Sigmoid colon (tissue), 7 donors: ENCODE measurements at places on chromosomes 2 and 18. TPM values are rescaled to one million over a fixed set of nuclear protein-coding genes. Genes with fewer than 3 reads are reported as not detected.

DIS3L2 gene
- total RNA-seq, result 23.9 TPM

CPO gene
- total RNA-seq, result 0.33 TPM

SIX3 gene
- total RNA-seq, result not detected

SLC23A3 gene
- total RNA-seq, result 0.14 TPM

CPLX4 gene
- total RNA-seq, result not detected

ALLC gene
- total RNA-seq, result not detected

GREB1L gene
- 6.9 TPM for total RNA-seq

HOXD13 gene
- total RNA-seq, result 33.5 TPM

IL36RN gene
- not detected for total RNA-seq

YPEL5 gene
- 144 TPM for total RNA-seq

- H3K27ac ChIP-seq, result no peak overlapping the region
- H3K4me1 ChIP-seq, result peaks cover 4% of the 10 kb centered on the region
- DNase-seq, result no peak
These were observed 38.6 kb upstream of the POLE4 start for GRCh38 chr2:74919827-74920226.

DNA sequence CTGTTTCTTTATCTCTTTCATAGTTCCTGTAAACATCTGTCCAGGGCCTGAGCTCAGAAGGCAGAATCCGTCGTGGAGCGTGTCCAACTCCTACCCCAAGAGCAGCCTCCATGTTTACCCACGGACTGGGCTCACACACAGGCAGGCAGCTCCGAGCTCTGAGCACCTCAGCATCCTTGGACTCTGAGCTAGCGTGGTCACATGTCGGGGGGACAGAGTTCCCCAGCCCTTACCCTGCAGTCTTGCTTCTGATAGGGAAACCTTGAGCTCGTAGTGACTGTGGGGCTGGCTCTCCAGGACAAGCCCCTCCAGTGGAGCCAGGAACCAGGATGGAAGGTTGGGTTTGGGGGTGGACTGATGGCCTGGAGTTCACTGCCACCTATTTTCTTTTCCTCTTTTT is 15.1 kb upstream of the ST3GAL5 start:
- DNase-seq, result peak; percentile 46
- H3K4me3 ChIP-seq, result no peak overlapping the region
- peaks cover 13% of the 10 kb centered on the region for H3K4me1 ChIP-seq
- no peaks in the 10 kb centered on the region for H3K27me3 ChIP-seq
- H3K27ac ChIP-seq, result peak overlapping the region; percentile 73

DNA sequence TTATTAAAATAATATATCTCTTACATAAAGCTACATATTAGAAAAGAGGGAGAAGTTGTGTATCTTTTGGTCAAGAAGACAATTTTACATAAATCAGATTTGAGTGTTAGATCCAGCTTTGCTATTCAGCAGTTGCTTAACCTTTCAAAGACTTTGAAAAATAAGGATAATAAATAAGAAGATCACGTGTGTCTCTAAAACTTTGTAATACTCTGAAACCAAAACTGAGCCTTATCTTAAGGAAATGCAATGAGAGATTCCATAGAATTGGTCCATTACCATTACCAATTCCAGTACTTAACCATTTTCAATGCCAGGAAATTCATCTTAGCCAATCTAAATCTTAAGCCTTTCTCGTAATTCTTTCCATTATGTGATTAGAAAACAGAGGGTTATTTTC is 89.2 kb upstream of the COL5A2 start:
- H3K27me3 ChIP-seq, result no peaks in the 10 kb centered on the region
- H3K27ac ChIP-seq, result peak overlapping the region; percentile 32
- H3K36me3 ChIP-seq, result no peaks in the 10 kb centered on the region
- no peak for DNase-seq
- no peak overlapping the region for H3K4me3 ChIP-seq
- H3K4me1 ChIP-seq, result no peaks in the 10 kb centered on the region

DNA sequence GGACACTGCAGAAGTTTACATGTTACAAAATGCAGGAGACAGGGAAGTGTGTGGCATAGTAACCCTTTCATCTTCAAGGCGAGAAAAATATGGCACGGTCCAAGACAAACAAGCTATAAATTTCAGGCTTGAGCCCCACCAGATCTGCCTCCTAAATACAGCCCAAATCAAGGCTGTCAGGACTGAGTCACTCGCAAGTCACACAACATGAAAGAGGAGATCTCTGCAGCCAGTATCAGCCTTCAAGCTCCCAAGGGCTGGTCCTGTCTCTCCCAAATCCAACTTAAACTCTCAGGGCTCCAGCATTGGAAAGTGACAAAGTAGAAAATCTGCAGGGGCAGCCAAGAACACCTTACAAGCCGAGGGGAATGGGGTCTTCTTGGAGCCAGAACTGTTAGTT is 106.3 kb upstream of the GATA6 start:
- H3K36me3 ChIP-seq, result no peaks in the 10 kb centered on the region
- no peak for DNase-seq
- no peaks in the 10 kb centered on the region for H3K4me1 ChIP-seq
- H3K27me3 ChIP-seq, result no peaks in the 10 kb centered on the region
- H3K27ac ChIP-seq, result no peak overlapping the region

DNA sequence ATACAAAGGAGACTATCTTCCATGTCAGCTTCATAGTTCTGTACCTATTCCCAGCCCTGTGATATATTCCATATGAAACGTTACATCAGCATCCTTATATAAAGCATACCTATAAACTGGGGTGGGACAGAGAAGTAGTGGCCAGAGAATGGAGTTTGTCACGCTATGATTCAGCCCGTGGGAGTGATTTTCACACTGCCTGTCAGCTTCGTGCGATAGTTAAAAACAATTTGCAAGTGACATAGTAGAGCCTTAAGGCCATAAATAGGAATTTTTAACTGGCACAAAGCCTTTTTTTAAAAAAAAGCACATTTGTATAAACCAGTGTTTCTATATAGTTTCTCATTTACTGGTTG is 30.2 kb downstream of the PKP4 start:
- H3K27ac ChIP-seq, result no peak overlapping the region
- H3K27me3 ChIP-seq, result no peaks in the 10 kb centered on the region
- peaks cover 24% of the 10 kb centered on the region for H3K4me1 ChIP-seq

- no peaks in the 10 kb centered on the region for H3K4me1 ChIP-seq
- no peaks in the 10 kb centered on the region for H3K27me3 ChIP-seq
- no peaks in the 10 kb centered on the region for H3K36me3 ChIP-seq
- H3K27ac ChIP-seq, result no peak overlapping the region
- peak; percentile 49 for DNase-seq
These were observed 54.6 kb downstream of the CYP27C1 start for GRCh38 chr2:127165539-127165935.

- H3K4me3 ChIP-seq, result no peak within 1 kb of the TSS
- H3K27me3 ChIP-seq, result no peaks in the 10 kb centered on the region
- no peak for DNase-seq
These were observed at the start of gene KYNU for GRCh38 chr2:142877216-142877838. KYNU (plus strand) TSS chr2:142877664; CDS start chr2:142885368, 7,704 bp downstream.

GRCh38 chr18:79945118-79946042 is 6.1 kb downstream of the SLC66A2 start:
- DNase-seq, result peak; percentile 43
- H3K4me3 ChIP-seq, result no peak overlapping the region
- H3K4me1 ChIP-seq, result peaks cover 49% of the 10 kb centered on the region
- peaks cover 19% of the 10 kb centered on the region for H3K36me3 ChIP-seq

DNA sequence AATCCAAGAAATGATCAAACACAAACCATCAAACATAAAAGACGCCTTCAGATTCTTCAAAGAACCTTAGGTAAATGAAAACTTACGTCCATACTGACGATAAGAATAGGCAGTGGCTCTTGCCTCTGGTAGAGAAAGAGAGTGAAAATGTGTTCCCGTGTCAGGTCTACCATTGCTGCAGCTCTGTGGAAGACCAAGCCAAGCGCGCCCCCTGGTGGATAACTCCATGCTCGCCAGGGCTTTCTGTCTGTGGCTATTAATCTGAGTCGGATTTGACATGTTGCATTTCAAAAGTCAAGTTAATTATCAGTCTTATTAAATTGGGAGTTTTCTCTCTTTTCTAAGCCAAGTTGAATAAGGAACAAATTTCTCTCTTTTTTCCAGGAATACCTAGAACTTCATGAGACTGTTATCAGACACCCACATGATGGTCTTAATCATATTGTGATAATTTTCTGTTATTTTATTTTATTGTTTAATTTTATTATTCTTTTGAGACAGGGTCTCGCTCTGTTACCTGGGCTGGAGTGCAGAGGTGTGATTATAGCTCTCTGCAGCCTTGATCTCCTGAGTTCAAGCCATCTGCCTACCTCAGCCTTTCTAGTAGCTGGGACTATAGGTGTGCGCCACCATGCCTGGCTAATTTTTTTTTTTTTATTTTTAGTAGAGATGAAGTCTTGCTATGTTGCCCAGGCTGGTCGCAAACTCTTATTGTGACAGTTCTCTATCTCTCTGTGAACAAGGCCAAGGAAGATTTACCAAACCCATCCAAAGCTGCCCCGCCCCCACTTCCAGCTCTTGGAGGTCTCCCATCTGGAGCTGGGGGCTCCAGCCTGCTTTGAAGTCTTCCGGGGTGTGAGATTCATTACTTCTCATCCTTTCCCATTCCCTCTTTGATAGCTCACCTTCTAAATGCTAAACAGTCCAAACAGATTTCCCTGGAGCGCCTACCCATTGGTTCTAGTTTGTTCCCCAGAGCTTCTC is 15.8 kb upstream of the ZAP70 start:
- no peaks in the 10 kb centered on the region for H3K36me3 ChIP-seq
- H3K4me3 ChIP-seq, result no peak overlapping the region
- H3K27me3 ChIP-seq, result no peaks in the 10 kb centered on the region
- peak; percentile 94 for DNase-seq

- no peaks in the 10 kb centered on the region for H3K4me1 ChIP-seq
- H3K36me3 ChIP-seq, result no peaks in the 10 kb centered on the region
These were observed 354.2 kb downstream of the RBM43 start for GRCh38 chr2:150907466-150907865.

- DNase-seq, result no peak
- H3K36me3 ChIP-seq, result no peaks in the 10 kb centered on the region
- peak overlapping the region; percentile 99 for H3K4me3 ChIP-seq
- H3K4me1 ChIP-seq, result peaks cover 26% of the 10 kb centered on the region
These were observed 611 bp upstream of the ITSN2 start for GRCh38 chr2:24360963-24361330.

GRCh38 chr18:10399465-10399864 is 55.0 kb upstream of the APCDD1 start:
- no peak overlapping the region for H3K27ac ChIP-seq
- no peaks in the 10 kb centered on the region for H3K27me3 ChIP-seq
- H3K36me3 ChIP-seq, result no peaks in the 10 kb centered on the region
- H3K4me1 ChIP-seq, result no peaks in the 10 kb centered on the region
- DNase-seq, result no peak
- H3K4me3 ChIP-seq, result no peak overlapping the region

GRCh38 chr18:49639643-49640391 is 78.0 kb downstream of the LIPG start:
- no peak overlapping the region for H3K4me3 ChIP-seq
- H3K27ac ChIP-seq, result no peak overlapping the region
- no peaks in the 10 kb centered on the region for H3K4me1 ChIP-seq
- peak; percentile 65 for DNase-seq
- no peaks in the 10 kb centered on the region for H3K36me3 ChIP-seq

- DNase-seq, result peak; percentile 74
- H3K36me3 ChIP-seq, result no peaks in the 10 kb centered on the region
- H3K27ac ChIP-seq, result peak overlapping the region; percentile 75
- no peaks in the 10 kb centered on the region for H3K27me3 ChIP-seq
- H3K4me3 ChIP-seq, result no peak overlapping the region
- H3K4me1 ChIP-seq, result peaks cover 12% of the 10 kb centered on the region
These were observed 45.5 kb upstream of the MSH2 start for GRCh38 chr2:47357483-47357882.

DNA sequence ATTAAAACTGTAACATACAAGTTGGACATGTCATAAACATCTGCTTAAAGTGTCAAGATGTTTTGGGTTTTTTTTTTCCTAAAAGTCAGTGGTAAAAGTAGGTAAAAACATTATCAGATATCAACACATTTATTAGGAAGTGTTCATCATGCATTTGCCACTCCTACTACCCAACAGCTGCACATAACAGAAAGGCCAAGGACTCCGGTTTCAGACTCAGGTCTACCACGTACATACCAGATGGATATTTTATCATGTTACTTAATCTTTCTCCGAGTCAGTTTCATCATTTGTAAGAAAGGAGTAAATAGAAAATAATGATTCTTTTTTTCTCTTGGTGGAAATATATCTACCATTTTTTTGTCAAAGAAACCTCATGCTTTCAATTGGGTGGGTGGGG is 192.3 kb downstream of the UBE2E3 start:
- no peaks in the 10 kb centered on the region for H3K27me3 ChIP-seq
- H3K27ac ChIP-seq, result no peak overlapping the region

DNA sequence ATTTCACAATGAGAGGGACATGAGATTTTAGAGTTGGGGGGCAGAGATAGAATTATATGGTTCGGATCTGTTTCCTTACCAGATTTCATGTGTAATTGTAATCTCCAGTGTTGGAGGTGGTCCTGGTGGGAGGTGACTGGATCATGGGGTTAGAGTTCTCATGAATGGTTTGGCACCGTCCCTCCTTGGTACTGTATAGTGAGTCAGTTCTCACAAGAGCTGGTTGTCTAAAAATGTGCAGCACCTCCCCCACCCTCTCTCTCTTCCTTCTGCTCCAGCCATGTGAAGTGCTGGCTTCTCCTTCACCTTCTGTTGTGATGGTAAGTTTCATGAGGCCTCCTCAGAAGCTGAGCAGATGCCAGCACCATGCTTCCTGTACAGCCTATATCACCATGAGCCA is 138.1 kb downstream of the SCG2 start:
- DNase-seq, result no peak
- no peaks in the 10 kb centered on the region for H3K36me3 ChIP-seq
- no peaks in the 10 kb centered on the region for H3K27me3 ChIP-seq
- H3K27ac ChIP-seq, result no peak overlapping the region
- no peaks in the 10 kb centered on the region for H3K4me1 ChIP-seq

GRCh38 chr2:207531032-207531952 is 1.5 kb downstream of the CREB1 start:
- no peak for DNase-seq
- H3K27ac ChIP-seq, result peak overlapping the region; percentile 91
- no peaks in the 10 kb centered on the region for H3K27me3 ChIP-seq
- H3K4me1 ChIP-seq, result peaks cover 54% of the 10 kb centered on the region

DNA sequence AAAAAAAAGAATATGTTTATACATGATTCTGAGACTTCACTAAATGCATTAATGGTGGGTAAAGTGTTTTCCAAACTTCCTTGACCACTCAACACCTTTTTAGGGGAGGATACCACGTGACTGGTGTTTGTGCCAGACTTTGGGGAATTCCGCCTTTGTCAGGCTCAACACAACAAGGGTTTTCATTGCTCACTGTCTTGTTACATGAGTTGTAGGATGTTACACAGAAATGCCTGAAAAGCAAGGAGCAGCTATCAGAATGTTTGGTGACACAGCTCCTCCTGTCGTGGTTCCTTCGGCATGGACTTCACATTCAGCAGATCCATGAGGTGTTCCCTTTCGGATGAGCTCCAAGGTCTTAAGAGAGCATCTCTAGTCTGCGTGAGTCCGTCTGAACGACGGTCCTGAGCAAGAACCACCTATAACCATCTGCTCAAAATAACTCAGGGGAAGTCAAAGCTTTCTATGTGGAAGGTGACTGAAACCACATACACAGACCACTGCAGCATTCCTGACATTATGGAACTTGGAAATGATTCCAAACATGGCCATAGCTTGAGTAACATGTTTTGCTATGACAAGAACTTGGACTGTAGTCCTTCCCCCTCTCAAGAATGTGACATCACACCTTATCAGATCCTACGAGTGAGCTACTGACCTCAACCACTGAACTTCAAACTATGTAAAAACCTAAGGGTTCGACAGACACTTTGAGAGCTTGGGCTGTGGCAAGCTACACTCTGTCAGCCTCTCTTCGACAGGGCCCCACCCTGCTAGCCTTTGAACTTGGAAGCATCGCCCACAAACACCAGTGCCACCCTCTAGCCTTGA is 57.5 kb downstream of the MCFD2 start:
- peak overlapping the region; percentile 92 for H3K27ac ChIP-seq
- H3K27me3 ChIP-seq, result no peaks in the 10 kb centered on the region
- peak; percentile 25 for DNase-seq
- no peak overlapping the region for H3K4me3 ChIP-seq
- peaks cover 4% of the 10 kb centered on the region for H3K4me1 ChIP-seq

GRCh38 chr18:13412901-13413300 is 194.3 kb downstream of the LDLRAD4 start:
- H3K4me3 ChIP-seq, result no peak overlapping the region
- no peak for DNase-seq
